Mononuclear cell (primary cell): ENCODE measurements at places on chromosomes 7 and 10. TPM values are rescaled to one million over a fixed set of nuclear protein-coding genes. Genes with fewer than 3 reads are reported as not detected.

Gene C7orf33
- total RNA-seq, result not detected

Gene UMAD1
- 8.2 TPM for total RNA-seq

Gene PGAM2
- 0.63 TPM for total RNA-seq

Gene UTF1
- not detected for total RNA-seq

Gene FAM13C
- not detected for total RNA-seq

Gene NUPR2
- not detected for total RNA-seq

Gene TEX36
- total RNA-seq, result not detected

Gene FAM237B
- not detected for total RNA-seq

Gene TBRG4
- 51.9 TPM for total RNA-seq

Gene ZNF22
- total RNA-seq, result 24.9 TPM

Gene TMEM26
- not detected for total RNA-seq

Gene EN2
- not detected for total RNA-seq

Gene OR9A4
- not detected for total RNA-seq

Gene DNAH11
- under 0.01 TPM for total RNA-seq

Gene SPDYE11
- not detected for total RNA-seq

Gene NYAP1
- 0.10 TPM for total RNA-seq

Gene CABCOCO1
- not detected for total RNA-seq

Gene PON1
- total RNA-seq, result not detected

Gene ELAPOR2
- 6.7 TPM for total RNA-seq

Gene SH3PXD2A
- 3.1 TPM for total RNA-seq

Gene KCNMA1
- total RNA-seq, result 0.42 TPM

Gene OGA
- total RNA-seq, result 346 TPM
